Neural crest cell (in vitro differentiated cells): ENCODE measurements at places on chromosomes 1 and 21. TPM values are rescaled to one million over a fixed set of nuclear protein-coding genes. Genes with fewer than 3 reads are reported as not detected.

KRTAP10-12 gene
- total RNA-seq = not detected in 2 replicates

GRCh38 chr1:32538887-32539583 lies at the start of gene ZBTB8A:
Gene ZBTB8A (plus strand): TSS chr1:32539427. CDS start chr1:32592932, 53,505 bp downstream.
- DNase-seq = peak; percentile 36

DNA sequence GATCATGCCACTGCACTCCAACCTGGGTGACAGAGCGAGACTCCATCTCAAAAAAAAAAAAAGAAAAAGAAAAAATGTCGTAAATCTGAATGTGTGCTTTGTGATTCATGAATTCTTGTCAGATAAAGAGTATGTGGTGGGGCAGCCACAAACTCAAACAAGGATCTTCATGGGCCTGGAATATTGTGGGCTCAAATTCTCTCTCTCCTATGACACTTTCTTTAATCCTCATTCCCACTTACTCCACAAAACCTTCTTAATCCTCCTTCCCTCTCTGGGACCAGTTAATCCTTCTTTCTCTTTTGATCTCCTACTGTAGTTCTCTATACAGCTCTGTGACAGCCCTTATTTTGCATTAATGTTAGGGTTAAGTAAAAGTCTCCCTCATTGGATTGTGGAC lies 112.3 kb downstream of the AK5 start:
- no peak for DNase-seq

- DNase-seq = no peak
Observed at GRCh38 chr1:77316966-77317365, 35.1 kb downstream of the AK5 start.
